ENCODE measurements at places on chromosomes 2 and 18.

- DNase-seq = no peak
These were observed 421.0 kb downstream of the PARD3B start for GRCh38 chr2:204966245-204966644.

DNA sequence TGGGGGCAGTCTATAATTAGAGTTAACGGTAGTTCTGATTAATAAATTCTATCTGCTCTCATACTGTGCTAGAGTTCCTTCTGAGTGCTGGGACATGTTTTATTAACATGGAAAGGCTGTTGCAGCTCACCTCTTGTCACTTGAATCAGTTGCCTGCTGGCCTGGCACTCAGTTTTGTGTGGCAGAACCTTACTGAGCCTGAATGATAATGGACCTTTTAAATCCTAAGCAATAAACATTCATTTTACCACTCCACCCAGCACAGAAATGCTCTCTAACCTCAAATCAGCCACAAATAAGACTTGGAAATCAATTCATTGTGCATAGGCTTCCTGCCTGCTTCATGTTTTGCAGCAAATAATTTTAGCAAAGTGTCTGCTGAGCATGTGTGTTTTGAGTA is 115.0 kb upstream of the RBMS1 start:
- no peak for DNase-seq

DNA sequence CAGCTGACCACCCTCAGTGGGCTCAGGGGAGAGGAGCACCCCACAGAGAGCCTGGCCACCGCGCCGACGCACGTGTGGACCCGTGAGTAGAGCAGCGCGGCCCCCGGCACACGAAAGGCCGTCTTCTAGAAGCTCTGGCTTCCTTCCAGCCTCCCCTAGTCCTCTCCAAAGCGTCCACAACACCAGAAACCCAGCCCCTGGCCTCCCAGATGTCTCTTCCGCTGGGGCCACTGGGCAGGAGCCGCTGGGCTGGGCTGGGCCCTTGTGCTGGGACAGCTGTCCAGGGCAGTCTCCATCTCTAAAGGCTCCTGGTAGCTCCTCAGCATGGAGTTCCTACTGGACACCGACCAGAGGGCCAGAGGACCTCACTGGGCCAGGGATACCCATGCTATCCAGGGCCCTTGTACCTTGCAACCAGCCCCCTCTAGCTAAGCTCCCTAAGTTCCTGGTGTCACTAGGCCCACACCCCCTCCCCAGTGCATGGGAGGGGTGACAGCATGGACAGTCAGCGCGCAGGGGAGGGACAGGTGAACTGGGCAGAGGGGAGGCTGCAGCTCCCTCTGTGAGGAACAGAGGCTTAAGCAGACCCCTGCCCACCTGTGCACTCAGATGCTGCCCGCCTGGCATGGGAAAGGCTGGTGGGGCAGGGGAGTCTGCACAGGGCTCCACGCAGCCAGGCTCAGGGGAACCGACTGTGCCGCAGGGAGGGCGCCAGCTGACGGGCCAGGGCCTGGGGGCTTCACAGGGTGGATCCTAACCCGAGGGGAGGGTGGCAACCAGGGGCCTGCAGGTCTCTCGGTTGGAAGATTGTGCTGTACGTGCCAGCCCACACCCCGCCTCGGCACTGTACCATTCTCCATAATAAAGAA is 32.9 kb downstream of the MTERF4 start:
- DNase-seq = no peak

GRCh38 chr2:239299218-239299939 is 101.4 kb downstream of the HDAC4 start:
- no peak for DNase-seq

DNA sequence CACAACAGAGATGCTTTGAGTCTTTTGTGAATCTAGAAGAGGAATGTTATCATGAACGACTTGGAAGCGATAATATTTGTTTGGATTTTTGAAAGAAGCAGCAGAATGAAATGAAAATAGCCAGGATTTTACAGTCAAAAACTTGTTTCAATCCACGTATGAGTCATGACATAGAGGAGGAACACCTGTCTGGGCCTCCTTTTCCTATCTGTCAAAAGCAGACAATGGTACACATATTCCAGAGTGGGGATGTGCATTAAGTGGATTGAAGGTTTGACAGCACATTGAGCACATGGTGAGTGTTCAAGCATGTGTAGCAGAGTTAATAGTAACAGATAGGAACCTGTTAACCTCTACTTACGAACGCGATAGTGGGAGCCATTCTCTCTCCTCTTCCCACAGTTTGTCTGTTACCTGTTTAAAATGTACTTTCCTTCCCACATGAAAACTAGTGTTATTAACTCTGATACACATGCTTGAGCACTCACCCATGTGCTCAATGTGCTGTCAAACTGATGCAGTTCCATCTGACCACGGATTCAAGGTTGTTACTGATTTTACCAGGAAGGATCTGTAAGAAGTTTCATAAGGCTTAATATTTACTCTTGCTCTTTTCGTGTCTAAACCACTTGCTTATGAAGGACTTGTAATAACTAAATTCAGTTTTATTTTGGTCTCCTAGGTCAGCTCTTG is 863.4 kb upstream of the SOX11 start:
- no peak for DNase-seq

Data from astrocyte of the spinal cord (primary cell).